ENCODE measurements at places on chromosomes 6 and 20.

DNA sequence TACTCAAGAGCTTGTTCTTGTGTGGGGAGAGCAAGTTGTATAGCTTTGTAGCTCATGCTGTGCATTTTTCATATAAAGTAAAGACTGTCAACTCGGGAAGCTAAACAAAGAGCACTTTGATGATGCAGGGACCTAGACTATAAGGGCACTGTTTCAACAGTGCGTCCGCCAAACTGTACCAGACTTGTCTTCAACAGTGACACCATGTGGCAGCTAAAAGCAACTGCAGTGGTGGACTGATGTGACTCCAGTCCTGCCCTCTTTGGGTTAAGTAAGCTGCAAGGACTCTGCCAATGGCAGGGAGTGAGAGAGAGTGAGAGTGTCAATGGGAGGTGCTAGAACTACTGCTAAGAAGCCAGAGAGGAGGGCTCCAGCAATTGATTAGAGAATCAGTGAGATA, 48.1 kb upstream of the MC3R start:
- no peak for DNase-seq

- DNase-seq = no peak
These were observed 578.3 kb downstream of the HACE1 start for GRCh38 chr6:104281370-104281769.

DNA sequence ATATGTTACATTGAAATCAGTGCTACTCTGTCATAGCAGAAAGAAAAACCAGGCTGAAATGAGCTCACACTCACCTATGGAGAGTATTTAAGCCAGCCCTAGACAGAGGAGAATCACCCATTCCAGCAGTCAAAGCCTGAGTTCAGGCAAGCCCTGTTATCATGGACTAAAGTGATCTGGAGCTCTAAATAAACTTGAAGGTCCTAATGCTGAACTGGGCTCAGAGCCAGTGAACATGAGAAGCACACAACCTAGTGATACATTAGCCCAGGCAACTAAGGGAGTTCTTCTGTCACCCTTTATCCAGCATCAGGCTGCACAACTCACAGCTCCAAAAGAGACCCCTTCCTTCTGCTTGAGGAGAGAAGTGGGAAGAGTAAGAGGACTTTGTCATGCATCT, 425.0 kb downstream of the COL12A1 start:
- DNase-seq = no peak

DNA sequence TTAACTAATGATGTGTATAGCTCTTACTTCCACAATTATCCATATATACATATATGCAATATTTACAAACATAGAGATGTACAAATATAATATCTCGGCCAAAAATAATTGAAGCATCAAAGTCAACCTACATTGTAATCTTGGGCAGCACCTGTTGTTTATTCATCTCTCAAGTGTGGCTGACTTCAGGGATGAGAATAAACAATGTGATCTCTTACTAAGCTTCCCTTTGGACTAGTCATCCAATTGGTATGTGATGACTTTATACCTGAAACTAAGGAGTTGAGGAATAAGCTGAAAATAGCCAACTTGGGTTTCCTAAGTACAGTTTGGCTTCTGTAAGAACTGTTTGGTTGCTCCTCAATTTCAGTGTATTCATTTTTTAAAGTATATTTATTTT, 256.6 kb downstream of the KHDC1L start:
- DNase-seq = no peak

GRCh38 chr6:34512738-34513115, 43.4 kb downstream of the SPDEF start:
- no peak for DNase-seq

DNA sequence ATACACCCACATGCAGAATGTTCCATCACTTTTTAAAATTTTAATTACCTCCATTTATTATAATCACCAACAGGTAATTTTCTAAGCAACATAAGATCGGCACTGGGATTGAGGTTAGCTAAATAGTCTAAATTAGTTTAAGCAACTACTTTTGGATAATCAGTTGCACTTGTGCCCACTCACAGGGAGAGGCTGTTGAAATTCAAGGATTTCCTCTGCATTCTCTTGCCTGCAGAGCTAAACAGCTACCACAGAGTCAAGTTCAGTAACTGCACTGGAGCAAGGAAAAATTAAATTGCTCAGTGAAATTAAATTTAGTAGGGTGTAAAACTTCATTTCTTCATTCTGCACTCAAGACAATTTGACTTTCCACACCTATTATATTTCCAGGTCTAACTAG, 120.7 kb upstream of the CCDC28A start:
- no peak for DNase-seq

- no peak for DNase-seq
These were observed 28.8 kb downstream of the METTL24 start for GRCh38 chr6:110329348-110329713.

DNA sequence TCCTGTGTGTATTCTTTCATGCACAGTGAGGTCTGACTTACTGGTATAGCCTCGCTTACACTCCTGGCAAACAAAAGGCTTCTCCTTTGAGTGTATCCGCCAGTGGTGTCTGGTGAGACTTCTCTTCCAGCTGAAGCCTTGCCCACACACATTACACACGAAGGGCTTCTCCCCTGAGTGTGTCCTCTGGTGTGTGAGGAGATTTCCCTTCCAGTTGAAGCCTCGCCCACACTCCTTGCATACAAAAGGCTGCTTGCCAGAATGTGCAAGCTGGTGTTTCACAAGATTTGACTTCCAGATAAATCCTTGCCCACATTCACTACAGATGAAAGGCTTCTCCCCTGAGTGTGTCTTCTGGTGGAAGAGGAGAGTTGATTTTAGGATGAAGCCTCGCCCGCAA, 21.5 kb downstream of the ZNF337 start:
- no peak for DNase-seq

DNA sequence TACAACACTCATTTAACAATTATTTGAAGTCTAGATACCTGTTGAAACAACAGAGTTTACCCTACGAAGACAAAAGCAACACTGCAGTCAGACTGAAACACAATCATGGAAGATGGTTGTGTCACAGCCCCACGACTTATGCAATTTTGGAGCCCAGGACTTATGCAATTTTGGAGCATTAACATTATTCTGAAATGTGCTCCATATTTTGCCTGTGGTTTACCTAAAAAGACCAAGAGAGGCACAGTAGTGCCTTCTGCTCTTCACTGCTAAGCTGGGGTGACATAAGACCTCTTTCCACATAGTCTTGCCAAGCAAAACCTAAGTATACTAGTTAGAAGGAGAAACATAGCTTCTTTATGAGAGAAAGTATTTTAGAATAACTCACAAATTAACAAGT, 216.5 kb downstream of the PTPRK start:
- no peak for DNase-seq

DNA sequence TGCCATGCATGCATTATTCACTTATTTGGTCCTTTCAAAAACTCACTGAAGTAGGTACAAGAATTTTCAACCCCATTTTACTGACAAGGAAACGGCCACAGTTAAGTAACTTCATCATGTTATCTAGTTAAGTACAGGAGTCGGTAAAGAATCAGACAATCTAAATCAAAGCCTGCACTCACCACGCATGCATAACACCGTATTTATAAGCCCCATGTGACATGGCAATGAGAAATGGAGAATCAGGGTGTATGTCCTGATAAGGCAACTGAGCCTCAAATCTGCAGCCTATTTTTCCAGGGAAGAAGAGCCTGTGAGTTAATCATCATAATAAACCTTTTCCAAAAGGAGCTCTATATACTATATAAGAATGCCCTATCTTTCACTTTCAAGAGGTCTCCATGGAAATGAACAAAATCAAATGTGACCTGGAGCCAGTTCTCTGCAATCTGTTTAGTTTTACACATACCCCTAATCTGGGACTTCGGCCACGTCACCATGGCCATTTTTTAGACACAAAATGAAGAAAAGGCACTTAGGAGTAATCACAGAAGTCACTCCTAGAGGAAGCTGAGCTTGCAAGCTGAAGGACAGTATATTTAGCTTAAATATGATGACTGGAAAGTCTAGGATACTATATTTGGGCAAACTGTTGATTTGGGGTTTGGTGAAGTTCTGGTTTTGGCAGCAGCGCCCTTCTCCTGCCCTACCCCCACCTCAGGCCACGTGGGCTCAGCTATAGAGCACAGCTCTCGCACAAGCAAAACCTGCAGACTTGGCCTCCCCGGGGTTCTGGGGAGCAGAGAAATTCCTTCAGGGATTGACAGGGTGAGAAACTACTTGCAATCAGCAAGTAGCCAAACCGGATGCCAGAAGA, 19.2 kb downstream of the TRAM2 start:
- no peak for DNase-seq

DNA sequence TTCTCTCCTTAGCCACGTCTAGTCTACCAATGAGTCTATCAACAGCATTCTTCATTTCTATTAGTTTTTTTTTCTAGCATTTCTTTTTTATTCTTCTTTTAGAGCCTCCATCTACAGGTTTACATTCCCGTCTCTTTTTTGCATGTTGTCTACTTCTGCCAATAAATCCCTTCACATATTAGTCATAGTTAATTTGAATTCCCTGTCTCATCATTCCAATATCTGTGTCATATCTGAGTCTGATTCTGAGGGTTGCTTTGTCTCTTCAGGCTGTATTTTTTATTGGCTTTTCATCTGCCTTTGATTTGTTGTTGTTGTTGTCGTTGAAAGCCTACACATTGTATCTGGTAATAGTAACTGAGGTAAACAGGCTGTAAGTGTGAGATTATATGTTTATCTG, 104.6 kb downstream of the HMGCLL1 start:
- DNase-seq = no peak

- DNase-seq = no peak
These were observed 96.3 kb downstream of the MYB start for GRCh38 chr6:135277422-135277821.

DNA sequence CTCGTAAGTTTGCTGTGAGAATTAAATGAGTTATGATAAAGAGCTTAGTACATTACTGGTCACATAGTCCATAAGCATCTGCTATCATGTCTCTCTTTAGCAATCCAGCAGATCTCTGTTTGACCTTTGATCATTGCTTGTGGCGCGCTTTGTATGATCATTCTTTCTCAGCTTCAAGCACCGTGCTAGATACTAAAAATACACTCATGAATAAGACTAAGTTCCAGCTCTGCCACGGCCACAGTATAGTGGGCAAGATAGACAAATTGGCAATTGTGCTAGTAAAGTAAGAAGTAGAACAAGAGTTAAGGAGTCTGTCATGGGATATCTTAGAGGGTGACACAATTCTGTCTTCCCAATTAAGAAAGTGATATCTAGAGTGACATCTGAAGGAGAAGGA, 75.2 kb upstream of the ADGRF1 start:
- DNase-seq = no peak

- no peak for DNase-seq
These were observed 35.8 kb upstream of the ZNF831 start for GRCh38 chr20:59127839-59128238.

DNA sequence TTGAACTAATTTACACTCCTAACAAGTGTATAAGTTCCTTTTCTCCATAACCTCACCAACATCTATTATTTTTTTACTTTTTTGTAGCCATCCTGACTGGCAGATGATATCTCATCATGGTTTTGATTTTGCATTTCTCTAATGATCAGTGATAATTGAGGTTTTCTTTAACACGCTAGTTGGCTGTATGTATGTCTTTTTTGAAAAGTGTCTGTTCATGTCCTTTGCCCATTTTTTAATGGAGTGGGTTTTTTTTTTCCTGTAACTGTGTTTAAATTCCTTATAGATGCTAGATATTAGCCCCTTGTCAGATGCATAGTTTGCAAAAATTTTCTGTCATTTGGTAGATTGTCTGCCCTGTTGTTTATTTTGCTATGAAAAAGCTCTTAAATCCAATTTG, 39.6 kb upstream of the TRIM39 start:
- DNase-seq = no peak

GRCh38 chr6:158666628-158667359, 16.9 kb downstream of the SYTL3 start:
- no peak for DNase-seq

- peak; percentile 9 for DNase-seq
These were observed 21.9 kb downstream of the ECT2L start for GRCh38 chr6:138817799-138818198.

GRCh38 chr6:38638941-38639497, 710 bp downstream of the BTBD9 start:
- peak; percentile 52 for DNase-seq

DNA sequence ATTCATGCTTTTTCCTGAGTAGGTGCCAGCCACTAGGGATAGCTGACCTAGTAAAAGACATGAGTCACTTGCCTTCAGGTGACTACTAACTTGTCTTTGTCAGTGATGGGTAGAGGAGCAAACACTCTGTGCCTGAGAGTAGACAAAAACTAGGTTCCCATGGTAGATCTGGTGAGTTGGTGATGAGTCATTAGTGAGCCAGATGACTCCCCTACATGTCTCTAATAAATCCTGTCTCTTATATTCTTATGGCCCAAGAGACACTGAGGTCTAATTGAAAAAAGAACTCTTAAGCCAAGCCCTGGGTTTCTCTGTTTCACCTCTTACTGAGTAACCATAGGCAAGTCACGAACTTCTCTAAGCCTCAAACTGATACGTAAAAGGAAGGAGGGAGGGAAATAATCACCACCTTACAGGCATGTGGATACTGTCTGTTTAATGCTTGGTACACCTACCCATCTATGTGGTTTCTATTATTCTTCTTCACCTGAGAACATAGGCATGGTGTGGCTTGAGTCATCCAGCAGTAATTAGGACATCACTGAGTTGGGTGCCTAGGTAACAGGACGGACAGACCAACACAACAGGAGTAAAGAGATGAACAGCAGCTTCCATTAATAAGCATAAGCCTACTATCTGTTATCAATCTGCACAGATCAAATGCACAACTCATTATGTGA, 20.3 kb downstream of the TTPAL start:
- DNase-seq = no peak

- no peak for DNase-seq
These were observed 673 bp downstream of the MARCKS start for GRCh38 chr6:113857556-113858479.

DNA sequence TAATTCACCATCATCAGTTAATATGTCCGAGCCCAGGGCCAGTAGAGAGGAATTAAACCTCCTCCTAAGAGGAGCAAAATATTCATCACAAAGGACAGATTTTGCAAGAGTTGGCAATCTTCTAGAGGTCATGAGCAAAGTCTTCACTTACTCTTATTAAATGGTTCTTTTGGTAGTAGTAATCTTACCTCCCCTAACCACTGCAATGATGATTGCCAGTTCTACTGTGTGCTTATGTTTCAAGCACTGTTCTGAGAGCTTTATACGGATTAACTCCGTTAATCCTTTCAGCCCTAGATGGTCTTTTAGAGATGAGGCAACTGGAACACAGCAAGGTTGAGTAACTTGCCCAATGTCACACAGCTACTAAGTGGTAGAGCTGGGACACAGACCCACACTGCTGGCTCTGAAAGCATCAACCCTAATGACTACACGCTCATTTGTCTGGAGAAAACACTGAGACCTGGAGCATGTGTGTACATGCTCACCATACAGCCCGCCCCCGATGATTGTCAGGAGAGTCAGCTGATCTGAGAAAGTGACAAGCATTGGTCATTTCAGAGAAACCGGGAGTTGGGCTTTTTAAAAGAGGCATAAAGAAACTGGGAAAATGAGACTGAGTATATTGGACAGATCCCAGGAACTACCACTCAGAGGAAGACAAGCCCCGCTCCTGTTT, 276.0 kb downstream of the NRN1 start:
- DNase-seq = no peak

- no peak for DNase-seq
These were observed 107.0 kb downstream of the HIVEP1 start for GRCh38 chr6:12119085-12119588.

All from stimulated activated CD8-positive, alpha-beta memory T cell treated with anti-CD3 and anti-CD28 coated beads, Interleukin-15, amount 100 ng/mL, for 48 hours (primary cell).